ENCODE measurements at places on chromosomes 5 and 9.

- DNase-seq = no peak
Measured at GRCh38 chr9:17422994-17423680, 155.7 kb upstream of the SH3GL2 start.

DNA sequence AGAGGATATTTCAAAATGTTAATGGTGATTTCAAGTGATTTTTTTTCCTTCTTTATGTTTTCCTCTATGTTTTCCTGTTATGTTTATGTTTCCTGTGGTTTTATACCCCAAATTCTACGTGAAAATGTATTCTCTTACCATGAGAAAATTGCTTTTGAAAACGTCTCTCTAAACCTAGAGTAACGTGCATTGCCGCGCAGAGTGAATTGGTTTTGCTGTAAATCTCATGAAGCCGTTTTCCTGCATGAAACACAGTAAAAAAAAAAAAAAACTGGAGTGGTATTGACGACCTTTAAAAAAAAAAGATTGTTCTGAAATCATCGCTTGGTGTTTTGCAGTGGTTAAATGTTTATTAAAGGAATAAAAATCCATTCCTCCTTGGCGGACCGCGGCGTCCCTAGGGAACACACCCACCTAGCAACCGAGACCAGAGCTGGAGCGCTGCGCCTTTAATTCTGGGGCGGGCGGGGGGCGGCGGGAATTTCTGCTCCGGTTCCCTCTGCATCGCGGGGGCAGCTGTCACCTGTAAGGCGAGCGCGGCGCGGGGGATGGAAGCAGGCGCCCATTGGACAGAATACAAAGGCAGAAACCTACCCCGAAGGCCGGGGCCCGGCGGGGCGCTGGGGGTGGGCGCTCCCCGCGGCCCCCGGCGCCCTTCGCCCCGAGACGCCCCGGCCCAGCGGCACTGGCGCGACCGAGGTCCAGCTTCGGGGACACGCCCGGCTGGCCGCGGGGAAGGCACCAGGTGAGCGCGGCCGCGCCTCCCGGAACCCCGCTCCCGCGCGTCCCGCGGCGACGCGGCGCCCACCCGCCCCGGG lies at the start of gene SOWAHA:
SOWAHA (plus strand) TSS at position 522 of the 818 bp plus-strand sequence. CDS start 320 bp downstream, outside the sequence.
- no peak for DNase-seq

- no peak for DNase-seq
Measured at GRCh38 chr9:132864691-132865090, 13.4 kb downstream of the AK8 start.

DNA sequence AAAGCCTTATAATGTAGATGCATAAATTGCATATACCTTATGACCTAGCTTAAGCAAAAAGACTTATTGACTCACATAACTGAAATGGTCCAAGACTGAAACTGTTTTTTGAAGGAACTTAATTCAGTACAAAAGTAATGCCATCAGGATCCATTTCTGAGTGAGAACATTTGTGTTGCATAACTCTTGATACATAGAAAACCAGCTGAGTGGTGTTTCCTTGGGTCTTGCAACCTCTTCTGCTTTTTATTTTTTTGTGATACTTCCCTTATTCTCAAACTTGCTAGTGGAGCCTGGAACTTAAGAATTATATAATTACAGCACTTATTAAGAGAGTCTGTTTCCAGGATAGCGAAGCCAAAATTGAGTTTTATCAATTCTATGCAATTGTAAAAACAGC lies 272.0 kb downstream of the MAN2A1 start:
- DNase-seq = no peak

DNA sequence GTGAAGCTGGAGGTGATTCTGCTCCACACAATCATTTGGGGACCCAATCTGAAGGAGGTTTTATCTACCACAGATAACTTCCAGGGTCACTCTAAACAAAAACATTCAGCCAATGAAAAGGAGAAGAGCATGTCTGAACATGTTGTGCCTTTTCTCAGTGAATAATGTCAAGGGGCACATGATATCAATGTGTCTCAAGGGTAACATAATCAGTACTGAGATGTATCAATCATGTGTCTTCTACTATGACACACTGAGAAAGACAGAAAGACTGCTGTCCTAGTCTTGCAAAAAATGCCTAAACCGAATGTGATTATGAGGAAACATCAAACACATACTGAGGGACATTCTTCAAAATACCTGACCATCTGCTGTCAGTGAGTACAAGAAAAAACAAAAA lies 25.4 kb upstream of the RASA1 start:
- no peak for DNase-seq

- no peak for DNase-seq
Measured at GRCh38 chr5:24480952-24481351, 163.8 kb downstream of the CDH10 start.

DNA sequence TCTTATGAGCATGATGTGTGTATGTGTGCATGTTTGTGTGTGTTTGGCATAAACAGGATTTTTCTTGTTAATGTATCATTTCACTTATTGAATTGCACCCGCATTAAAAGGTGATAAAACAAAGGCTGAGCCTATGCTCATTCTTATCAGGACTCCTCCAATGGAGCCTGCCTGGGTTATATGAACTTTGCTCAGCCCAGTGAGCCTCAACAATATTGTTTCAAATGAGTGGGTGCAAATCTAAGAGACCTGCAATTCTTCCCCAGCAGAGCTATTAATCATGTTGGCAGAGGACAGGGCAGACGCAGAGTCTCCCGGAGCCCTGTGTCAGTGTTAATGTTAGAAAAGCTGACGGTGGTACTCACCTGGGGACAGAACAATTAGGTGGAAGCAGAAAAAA lies 71.6 kb downstream of the SH3RF2 start:
- DNase-seq = no peak

DNA sequence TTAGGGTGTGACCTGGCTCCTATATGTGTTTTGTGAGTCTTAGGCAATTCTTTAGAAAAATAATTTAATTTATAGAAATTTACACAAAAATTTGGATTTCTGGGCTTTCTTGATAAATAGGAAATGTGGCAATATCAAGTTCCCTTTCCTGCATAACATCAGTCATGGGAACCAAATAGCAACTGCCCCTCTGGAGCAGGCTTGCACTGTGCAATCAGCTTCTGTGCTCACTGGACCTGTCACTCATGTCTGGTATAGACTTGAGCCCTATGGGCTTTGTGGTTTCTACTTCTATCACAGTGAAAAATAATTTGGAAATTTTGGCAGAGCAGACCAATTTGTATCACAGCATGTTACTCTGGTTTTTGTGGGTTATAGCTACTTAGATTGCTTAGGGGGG lies 131.7 kb downstream of the ADGRV1 start:
- DNase-seq = no peak

DNA sequence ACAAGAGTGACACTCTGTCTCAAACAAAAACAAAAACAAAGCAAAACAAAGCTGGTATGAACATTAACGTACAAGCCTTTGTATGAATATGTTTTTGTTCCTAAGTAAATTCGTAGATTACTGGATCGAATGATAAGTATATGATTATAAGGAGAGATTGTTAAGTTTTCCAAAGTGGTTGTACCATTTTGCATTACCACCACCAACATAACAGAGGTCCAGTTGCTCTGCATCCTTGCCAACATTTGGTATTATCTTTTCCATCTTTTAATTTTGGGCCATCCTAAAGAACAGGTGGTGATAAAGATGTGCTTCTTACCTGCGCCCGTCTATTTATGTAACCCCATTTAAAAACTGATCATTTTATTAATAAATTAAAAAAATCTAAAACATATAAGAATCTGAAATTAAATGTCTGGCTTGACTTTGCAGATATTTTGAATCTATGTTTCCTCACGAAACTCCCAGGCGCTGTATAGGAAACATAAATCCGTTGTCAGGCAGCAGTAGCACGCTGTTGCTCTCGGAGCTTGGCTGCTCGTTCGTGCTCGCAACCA lies 593 bp upstream of the NAA35 start:
- DNase-seq = no peak

DNA sequence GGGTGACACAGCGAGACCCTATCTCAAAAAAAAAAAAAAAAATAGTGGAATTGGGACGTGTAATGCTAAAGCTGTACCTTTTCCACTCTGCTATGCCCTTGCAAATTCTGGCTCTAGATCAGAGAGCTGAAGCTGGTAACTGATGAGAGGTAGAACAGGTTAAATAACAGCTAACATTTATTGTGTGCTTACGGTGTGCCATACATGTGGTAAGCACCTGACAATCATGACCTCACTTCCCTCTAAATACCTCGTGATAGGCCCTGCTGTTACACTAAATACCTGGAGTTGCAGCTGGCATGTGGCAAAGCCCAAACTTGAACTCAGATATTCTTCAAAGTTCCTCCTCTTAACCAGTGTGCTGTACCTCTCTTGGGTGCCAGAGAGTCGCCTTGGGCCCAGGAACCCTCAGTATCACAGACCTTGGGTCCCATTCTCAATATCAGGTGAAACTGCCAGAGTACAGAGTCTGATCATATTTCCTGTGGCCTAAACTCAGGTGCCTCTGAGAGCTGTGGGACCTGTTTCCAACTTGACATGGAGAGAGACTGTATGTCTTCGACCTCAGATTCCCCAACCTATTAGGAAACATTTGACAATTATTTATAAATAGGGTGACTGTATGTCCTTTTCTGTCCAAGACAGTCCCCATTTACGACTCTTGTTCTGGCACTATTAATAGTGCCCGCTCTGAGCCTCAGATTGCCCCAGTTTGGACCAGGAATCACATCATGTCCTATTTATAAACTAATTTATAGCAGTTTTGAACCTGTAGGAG lies 4.8 kb downstream of the ARL10 start:
- DNase-seq = no peak

- no peak for DNase-seq
Measured at GRCh38 chr5:107149243-107150005, 521.3 kb downstream of the EFNA5 start.

DNA sequence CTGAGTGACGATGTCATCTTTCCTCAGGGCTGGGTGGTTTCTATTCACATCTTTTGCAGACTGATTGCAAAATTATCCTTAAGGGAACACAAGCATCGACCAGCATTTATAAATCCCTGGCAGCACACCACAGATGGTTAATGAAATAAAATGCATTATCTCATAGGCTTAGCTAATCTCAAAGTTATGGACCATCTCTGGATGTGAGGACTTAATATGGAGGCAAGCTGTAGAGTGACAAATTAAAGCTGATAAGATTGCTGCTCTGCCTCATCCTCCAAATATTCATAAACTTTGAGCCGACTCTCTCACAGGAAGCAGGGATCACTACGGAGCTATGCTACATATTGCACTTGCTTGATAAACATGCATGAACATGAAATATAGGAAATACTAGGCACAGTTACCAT lies 663.2 kb upstream of the RGMB start:
- no peak for DNase-seq

DNA sequence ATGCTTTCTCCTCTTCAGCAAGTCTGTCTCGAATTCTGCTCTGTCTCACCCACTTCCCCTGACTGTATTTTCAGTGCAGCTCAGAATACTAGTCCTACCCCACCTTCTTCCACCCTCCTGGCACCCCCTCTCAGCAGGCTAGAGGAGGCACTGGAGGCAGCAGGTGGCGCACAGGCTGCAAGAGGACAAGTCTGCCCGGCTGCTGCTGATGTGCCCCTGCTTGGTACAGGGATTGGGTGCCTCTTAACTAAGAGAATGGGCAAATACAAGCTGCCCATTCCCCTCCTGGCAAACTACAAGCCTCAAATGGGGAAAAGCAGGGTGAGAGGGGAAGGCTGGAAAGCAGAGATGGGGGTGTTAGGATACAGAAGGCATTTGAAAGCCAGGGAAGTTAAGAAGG lies 5.1 kb downstream of the TLN1 start:
- DNase-seq = no peak

GRCh38 chr5:160747987-160748386 lies 104.0 kb downstream of the ATP10B start:
- DNase-seq = no peak
